Activated naive CD4-positive, alpha-beta T cell treated with anti-CD3 and anti-CD28 coated beads, Interleukin-2, amount 10 ng/mL, durations not matched to agents 7 days and 5 days (primary cell): ENCODE measurements at places on chromosomes 5 and 9.

DNA sequence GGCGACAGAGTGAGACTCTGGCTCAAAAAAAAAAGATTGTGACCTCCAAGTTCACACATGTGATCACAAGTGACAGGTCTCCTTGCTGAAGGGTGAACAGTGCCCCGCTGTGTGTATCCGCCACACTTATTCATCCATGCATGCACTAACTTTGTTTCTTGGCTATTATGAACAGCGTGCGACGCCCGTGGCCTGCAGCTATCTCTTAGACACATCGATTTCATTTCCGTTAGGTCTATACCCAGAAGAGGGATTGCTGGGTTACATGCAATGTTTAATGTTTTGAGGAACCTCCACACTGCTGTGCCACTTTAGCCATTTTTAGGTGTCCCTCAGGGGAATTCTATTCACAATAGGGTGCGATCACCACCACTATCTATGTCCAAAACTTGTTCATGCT lies 12.1 kb upstream of the EGFL7 start:
- DNase-seq = no peak

GRCh38 chr5:68922172-68922987 lies 171.4 kb upstream of the SLC30A5 start:
- no peak for DNase-seq

GRCh38 chr5:136780518-136780917 lies 415.2 kb upstream of the TRPC7 start:
- no peak for DNase-seq

DNA sequence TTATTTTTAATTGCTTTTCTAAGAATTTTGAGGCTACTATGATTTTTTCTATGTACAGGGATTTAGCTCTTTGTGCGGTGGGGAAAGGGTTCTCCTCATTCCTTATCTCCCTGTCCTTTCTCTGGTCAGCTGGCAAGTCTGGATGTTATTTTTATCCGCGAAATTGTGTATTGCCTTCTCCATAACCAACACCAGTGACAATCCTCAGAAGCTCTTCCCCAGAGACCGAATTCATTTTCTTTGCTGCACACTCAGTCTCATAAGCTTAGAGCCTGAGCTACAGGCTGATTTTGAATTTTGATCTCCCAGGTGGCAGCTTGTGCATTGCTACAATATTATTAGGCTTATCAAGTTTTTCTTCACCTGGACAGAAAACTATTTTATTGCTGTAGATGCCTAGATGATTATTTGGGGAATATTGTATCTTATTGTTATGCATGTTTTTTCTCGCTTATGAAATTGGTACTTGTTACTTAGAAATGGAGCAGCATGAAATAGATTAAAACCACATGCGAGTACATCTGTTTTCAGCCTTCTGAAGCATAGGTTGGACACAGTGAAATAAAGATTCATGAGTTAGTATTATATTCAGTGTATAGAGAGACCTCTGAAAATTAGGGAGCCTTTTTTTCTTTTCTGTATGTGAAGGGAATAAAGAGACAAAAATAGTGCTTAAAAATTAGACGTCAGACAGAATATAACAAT lies 27.3 kb downstream of the CPEB4 start:
- DNase-seq = no peak

GRCh38 chr9:133227242-133227860 lies 18.3 kb upstream of the OBP2B start:
- DNase-seq = no peak

- DNase-seq = no peak
Observed at GRCh38 chr5:53373451-53374158, 106.8 kb upstream of the FST start.
